ENCODE measurements at places on chromosomes 6 and 20.

GRCh38 chr20:63284544-63284949 lies 8.4 kb upstream of the COL20A1 start:
- H3K27me3 ChIP-seq: no peaks in the 10 kb centered on the region
- peak overlapping the region; percentile 83 for H3K4me3 ChIP-seq
- H3K36me3 ChIP-seq: peaks cover 3% of the 10 kb centered on the region
- H3K27ac ChIP-seq: peak overlapping the region; percentile 60
- H3K4me1 ChIP-seq: peaks cover 7% of the 10 kb centered on the region

- no peak overlapping the region for H3K27ac ChIP-seq
- DNase-seq: no peak
- H3K36me3 ChIP-seq: no peaks in the 10 kb centered on the region
Observed at GRCh38 chr6:38161754-38162492, 342.4 kb downstream of the ZFAND3 start.

- H3K27ac ChIP-seq: no peak overlapping the region
- H3K4me3 ChIP-seq: no peak overlapping the region
- no peaks in the 10 kb centered on the region for H3K4me1 ChIP-seq
- peaks cover 12% of the 10 kb centered on the region for H3K27me3 ChIP-seq
Observed at GRCh38 chr6:148082696-148083095, 259.9 kb upstream of the SASH1 start.

DNA sequence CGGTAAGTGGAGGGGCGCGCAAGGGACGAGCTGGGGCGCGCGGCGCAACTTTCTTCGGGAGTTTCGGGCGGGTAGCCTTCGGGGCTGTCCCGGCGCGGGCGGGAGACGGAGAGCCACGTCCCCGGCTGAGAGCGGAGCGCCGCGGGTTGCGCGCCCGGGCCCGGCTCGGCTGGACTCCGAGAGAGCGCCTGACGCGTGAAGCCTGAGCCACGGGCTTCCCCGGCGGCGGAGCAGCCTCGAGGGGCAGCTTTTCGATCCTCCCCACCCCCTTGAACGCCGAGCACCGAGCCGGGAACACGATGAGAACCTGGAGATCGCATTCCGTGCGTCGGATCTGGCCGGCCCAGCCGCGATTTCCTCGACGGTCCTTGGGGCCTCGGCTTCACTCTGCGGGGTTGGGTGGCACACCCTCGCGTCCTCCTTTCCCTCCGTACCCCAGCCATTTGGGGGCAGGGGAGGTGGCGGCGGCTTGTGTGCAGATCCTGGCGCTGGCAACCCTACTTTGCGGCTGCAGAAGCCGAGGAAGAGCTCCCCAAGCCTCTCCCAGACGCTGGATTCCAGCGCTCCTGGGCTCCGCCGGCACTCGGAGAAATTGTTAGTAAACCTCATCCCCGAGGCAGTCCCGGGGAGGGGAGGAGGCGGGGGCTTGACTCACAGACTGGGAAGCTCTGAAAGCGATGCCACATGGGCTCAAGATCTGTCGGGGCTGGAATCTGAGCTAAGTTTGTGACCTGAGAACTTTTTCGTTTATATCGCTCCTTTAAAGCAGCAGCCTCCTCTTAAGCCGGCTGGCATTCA lies 572 bp downstream of the DSE start:
- H3K27ac ChIP-seq: peak overlapping the region; percentile 62
- H3K4me1 ChIP-seq: peaks cover 29% of the 10 kb centered on the region
- peak overlapping the region; percentile 92 for H3K4me3 ChIP-seq
- H3K36me3 ChIP-seq: peaks cover 4% of the 10 kb centered on the region
- DNase-seq: no peak

DNA sequence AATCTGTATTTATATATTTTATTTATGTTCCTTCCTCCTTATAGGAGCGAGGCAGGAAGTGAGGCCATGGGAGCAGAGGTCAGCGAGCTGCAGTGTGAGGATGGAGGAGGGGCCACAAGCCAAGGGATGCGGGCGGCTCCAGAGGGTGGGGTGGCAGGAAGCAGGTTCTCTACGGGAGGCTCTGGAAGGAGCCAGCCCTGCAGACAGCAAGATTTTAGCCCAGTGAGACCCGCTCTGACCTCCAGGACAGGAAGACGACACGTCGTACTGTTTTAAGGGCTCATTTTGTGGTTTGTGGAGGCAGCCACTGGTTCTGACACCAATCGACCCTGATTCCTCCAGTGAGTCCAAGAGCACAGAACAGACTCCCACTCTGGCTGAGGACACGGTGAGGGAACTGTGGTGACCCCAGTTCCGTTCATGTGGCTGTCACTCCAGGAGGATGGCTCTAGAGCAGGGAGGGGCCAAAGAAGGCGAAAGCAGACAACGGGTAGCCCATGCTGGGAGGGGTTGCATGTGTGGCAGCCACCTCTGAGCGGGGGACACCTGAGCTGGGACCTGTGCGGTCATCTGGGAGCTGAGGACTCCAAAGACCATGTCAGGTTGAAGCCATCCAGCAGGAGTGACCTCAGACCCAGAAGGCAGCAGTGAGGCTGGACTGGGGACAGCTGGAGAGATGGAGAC lies 100.1 kb upstream of the BHLHE23 start:
- no peak overlapping the region for H3K4me3 ChIP-seq
- no peak overlapping the region for H3K27ac ChIP-seq
- H3K36me3 ChIP-seq: no peaks in the 10 kb centered on the region
- no peaks in the 10 kb centered on the region for H3K27me3 ChIP-seq
- H3K4me1 ChIP-seq: no peaks in the 10 kb centered on the region
- DNase-seq: no peak

- H3K4me3 ChIP-seq: no peak overlapping the region
- H3K27me3 ChIP-seq: no peaks in the 10 kb centered on the region
- H3K4me1 ChIP-seq: peaks cover 31% of the 10 kb centered on the region
- DNase-seq: no peak
- peak overlapping the region; percentile 34 for H3K27ac ChIP-seq
Observed at GRCh38 chr6:107706516-107707115, 117.5 kb downstream of the SCML4 start.

- peak overlapping the region; percentile 95 for H3K27ac ChIP-seq
- no peak for DNase-seq
- H3K4me1 ChIP-seq: peaks cover 30% of the 10 kb centered on the region
- peak overlapping the region; percentile 39 for H3K4me3 ChIP-seq
- H3K36me3 ChIP-seq: no peaks in the 10 kb centered on the region
- no peaks in the 10 kb centered on the region for H3K27me3 ChIP-seq
Observed at GRCh38 chr6:7138921-7139358, 31.2 kb downstream of the RREB1 start.

DNA sequence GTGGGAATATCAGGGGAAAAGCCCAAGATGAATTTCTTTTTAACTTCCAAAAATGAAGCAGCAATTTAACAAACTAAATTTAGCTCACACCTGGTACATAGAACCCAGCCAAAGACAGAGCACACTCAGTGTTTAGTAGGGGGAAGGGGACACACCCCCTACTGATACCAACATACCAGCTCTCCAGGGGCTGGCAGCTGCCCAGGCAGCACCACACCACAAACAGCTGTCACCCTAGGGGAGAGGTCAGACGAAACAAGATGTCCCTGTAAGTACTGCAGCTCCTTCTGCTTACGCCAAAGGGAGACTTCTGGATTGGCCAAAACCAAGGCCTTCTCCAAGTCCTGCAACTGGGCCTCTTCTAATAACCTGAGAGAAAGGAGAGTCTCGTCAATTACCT lies 26.0 kb downstream of the MDN1 start:
- H3K27ac ChIP-seq: peak overlapping the region; percentile 83
- H3K36me3 ChIP-seq: peaks cover 8% of the 10 kb centered on the region
- DNase-seq: no peak

DNA sequence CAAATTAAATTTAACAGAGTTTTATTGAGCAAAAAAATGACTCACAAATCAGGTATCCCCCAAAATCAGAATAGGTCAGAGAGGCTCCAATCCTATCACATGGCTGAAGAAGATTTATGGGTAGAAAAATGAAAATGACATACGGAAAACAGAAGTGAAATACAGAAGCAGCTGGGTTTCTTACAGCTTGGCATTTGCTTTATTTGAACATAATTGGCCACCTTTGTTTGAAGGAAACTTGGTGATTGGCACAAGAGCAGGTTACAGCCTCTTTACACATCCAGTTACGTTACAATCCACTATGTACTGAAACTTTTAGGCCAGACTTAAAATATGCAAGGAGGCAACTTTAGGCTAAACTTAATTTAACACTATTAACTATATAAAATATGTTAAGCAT lies 11.7 kb upstream of the TREM2 start:
- no peak overlapping the region for H3K4me3 ChIP-seq
- H3K36me3 ChIP-seq: peaks cover 11% of the 10 kb centered on the region
- peaks cover 4% of the 10 kb centered on the region for H3K4me1 ChIP-seq
- no peak for DNase-seq
- H3K27ac ChIP-seq: no peak overlapping the region

DNA sequence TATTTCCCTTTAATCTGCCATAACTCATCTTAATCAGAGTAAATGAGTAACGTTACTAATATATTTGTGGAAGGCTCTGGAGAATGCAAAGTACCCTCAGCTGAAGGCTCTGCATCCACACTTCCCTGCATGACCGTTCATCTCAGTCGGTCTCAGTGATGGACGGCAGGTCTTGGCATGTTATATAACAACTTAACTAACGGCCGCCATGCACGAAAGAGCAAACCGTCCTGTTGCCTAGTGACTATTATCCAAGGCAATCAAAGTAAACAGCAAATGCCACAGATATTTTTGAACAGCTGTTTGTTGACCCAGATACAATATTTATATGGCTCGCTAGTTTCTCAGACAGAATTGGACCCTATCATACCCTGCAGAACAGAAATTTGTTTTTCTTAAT lies 194.9 kb upstream of the SMLR1 start:
- H3K27me3 ChIP-seq: no peaks in the 10 kb centered on the region
- no peak for DNase-seq
- H3K36me3 ChIP-seq: peaks cover 2% of the 10 kb centered on the region
- H3K4me1 ChIP-seq: peaks cover 5% of the 10 kb centered on the region

- H3K27me3 ChIP-seq: no peaks in the 10 kb centered on the region
- peaks cover 9% of the 10 kb centered on the region for H3K36me3 ChIP-seq
- H3K4me1 ChIP-seq: peaks cover 64% of the 10 kb centered on the region
- no peak for DNase-seq
- peak overlapping the region; percentile 97 for H3K4me3 ChIP-seq
Observed at GRCh38 chr6:109478841-109479624, 4.0 kb downstream of the ZBTB24 start.

DNA sequence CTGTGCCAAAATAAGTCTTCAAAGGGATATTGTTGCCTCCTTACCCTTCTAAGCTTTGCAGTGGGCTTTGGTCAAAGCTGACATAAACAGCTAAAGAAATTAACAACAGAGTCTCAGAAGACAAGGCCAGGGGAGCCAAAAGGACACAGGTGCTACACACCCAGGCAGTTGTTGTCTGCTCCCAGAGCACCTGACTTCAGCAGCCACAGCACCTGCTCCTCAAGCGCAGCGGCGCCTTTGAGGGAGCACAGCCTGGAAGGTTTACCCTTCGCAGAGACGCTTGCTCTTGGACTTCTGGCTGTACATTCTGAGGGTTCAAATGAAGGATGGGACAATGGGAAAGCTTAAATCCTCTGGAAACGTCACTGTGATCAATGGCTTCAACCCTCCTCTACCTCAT lies 16.6 kb downstream of the B4GALT5 start:
- no peaks in the 10 kb centered on the region for H3K27me3 ChIP-seq
- peaks cover 41% of the 10 kb centered on the region for H3K4me1 ChIP-seq
- DNase-seq: no peak
- no peak overlapping the region for H3K27ac ChIP-seq
- H3K36me3 ChIP-seq: no peaks in the 10 kb centered on the region
